ENCODE measurements at places on chromosomes 7 and 10.

- no peak for DNase-seq
These were observed 428.3 kb downstream of the TNS3 start for GRCh38 chr7:47153576-47153975.

- DNase-seq: no peak
These were observed 134.1 kb upstream of the KLF14 start for GRCh38 chr7:130868139-130868538.

DNA sequence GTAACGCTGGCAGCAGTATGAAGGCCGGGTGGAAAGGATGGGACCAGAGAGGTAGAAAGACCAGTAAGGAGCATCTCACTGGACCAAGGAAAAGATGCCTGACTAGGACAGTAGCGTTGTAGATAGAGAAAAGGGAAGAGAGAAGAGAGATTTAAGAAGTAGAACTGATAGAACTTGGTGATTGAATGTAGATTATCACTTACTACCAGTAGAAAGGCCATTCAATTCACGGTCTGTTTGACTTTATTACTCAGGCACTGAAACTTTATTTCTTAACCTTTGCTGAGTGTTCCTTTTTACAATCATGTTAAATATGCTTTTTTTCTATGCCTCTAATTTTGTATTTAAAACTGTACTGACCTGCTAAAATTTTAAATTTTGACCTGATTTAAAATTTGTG is 12.2 kb downstream of the MCU start:
- no peak for DNase-seq

GRCh38 chr10:113933894-113934532 is 79.6 kb downstream of the NHLRC2 start:
- no peak for DNase-seq

DNA sequence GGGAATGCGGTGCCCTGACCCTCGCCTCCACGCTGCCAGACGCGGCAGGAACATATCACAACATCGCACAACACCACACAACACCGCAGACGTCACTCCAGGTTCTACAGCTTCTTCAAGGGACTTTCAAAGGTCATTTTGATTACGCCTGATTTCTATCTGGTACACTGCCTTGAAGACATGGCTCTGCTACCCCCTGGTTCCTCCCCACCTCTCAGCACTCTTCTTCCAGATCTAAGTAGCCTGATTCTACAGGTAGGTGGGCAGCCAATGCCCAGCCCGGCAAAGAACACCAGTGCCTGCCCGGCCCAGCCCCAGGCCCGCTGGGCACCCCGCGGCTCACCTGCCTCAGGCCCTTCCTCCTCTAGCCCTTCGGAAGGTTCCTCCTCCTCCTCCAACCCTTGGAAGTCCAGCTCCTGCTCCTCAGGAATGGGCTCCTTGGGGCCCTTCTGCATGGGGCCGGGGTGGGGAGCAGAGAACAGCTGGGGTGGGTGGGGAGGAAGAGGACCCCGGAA is 8.4 kb downstream of the GIGYF1 start:
- no peak for DNase-seq

DNA sequence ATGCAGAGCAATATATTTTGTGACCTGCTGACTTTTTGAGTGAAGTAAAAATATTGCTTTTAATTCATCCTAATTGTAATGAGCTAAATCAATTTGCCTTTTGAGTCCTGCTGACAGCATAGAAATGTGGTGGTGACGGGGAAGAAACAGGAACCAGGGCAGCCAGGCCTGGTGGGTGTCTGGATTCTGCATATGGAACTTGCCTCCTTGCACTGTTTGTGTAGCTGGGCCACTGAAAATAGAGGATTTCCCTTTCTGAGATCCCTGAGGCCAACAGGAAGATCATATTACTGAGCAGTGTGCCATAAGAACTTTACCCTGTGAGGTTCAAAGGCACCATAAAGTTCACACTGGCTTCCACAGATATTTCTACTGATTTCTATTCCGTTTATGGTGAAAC is 488.4 kb upstream of the AKR1E2 start:
- DNase-seq: no peak

DNA sequence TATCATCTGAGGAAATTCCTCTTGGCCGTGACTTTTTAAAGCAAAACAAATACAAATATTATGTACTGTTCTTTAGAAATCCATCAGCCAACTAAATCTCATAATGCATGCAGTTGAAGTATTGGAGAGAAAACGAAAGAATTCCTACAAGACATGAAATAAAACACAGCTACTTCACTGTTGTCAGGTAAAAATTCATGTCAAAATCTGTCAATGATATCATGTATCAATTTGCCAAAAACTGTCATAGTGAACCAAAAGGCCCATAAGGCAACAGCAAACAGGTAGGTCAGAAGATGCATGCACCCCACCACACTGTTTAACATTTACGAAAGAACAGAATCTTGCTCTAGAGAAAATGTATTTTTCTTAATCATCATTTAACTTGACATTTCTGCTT is 2.3 kb downstream of the GPR22 start:
- DNase-seq: no peak

DNA sequence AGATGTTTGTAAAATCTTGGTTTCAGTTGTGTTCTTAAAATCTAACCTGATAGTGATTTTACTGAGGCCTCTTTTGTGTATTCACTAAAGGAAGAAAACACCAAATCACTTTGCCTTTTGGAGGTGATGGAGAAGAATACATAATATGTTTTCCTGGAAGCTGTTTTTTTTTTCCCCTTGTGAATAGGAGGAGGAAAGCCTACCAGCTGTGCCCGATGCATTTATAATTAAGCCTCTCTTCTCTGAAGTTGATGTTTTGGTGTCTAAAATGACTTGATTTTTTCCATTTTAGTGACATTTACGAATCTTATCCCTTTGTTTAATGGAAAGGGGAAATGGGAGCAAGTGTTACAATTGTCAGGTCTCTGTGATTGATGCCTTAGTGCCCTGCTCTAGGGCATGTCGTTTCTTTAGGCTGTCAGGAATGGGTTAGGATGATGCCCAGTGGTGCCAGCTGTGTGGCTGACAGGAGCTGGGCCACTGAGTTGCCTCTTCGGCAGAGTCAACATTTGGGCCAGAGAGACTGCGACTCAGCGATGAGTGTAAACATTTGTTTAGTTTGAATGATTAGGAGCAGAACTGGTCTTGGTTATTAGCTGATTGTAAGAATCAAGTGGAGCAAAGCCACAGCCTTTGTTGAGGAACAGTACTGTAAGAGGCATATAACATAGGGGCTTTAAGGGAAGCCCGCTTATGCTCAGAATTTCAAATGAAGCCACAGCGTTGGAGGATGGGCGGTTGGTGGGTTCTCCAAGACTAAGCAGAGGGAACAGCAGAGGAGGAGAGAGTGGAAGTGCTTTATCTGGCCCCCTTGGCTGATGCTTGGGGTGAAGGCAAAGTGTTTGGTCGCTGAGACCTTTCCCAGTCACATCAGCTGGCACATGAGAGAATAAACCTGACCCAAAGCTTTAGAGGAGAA is 81.6 kb downstream of the CDK14 start:
- DNase-seq: no peak

GRCh38 chr7:11706666-11707605 is 125.1 kb downstream of the THSD7A start:
- no peak for DNase-seq

GRCh38 chr10:27285093-27285492 is 44.5 kb upstream of the ACBD5 start:
- DNase-seq: no peak

DNA sequence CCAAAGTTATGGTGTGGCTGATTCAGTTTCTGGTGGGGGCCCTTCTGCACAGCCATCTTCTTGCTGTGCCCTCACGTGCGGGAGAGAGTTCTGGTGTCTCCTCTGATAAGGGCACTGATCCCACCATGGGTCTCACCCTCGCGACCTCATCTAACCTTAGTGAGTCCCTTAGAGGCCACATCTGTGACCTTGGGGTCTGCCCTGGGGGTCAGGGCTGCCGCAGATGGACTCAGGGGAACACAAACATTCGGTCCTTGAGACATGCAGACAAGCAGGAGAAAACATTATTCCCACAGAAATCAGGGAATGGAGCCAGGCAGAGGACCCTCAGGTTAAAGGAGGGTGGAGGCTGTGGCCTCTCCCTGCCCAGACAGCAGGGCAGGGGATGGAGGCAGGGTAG is 177.9 kb downstream of the DNAJB6 start:
- no peak for DNase-seq

- DNase-seq: no peak
These were observed 17.0 kb upstream of the PCBD1 start for GRCh38 chr10:70905071-70906021.

GRCh38 chr10:107059872-107060271 is 104.6 kb downstream of the SORCS1 start:
- DNase-seq: no peak

- DNase-seq: no peak
These were observed 90.7 kb downstream of the UNCX start for GRCh38 chr7:1323178-1324027.

GRCh38 chr10:121787169-121787568 is 140.7 kb downstream of the ATE1 start:
- no peak for DNase-seq

DNA sequence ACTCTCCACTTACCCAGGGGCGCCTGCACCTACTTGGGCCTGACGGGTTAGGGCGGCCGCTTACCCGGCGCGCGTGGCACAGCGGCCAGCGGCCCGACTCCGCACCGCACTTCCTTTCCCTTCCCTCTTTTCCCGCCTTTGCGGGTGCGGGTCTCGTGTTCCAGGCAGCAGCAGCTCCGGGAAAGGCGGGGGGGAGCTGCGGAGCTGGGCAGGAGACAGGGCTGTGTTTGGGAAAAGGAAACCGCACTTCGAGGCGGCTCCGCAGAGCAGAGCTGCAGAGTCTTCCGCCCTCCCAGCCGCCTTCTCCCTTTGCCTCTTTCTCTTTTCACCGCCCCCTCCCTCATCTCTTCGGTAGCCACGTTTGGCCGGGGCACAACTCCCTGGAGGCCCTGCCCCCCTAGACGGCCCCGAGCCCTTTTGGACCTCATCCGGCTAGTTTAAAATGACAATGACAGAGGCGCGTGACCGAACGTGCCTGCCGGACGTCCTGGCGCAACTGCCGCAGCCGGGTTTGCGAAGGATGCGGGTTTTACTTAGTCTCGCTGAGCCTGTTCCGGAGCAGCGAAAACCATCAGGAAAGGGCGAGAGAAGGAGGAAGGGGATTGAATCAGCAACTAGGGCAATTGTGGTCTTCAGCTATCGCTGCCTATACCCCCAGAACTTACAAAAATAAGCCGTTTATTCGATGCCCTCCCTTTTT is 7.9 kb upstream of the PAX2 start:
- no peak for DNase-seq

GRCh38 chr10:117353684-117354083 is 21.6 kb downstream of the PDZD8 start:
- DNase-seq: no peak

DNA sequence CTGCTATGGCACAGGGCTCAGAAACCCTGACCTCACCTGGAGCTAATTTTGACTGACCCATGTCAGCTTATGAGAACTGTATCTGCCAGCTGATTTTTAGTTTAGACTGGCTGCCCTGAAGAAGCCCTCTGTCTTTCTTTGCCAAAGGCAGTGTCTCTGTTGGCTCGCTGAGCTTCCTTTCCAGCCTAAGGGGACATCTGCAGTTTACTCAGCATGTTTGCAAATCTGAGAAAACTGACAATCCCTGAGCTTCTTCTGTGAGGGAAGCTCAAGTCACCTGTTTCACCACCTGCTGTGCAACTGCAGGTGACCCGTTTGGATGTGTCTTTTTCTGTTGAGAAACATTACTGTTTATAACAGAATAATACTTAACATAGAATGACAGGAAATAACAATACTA is 46.0 kb downstream of the PRKAR2B start:
- no peak for DNase-seq

- no peak for DNase-seq
These were observed 142.6 kb upstream of the CDC14C start for GRCh38 chr7:48781752-48782151.

GRCh38 chr7:30459591-30460245 is 18.9 kb downstream of the NOD1 start:
- no peak for DNase-seq

DNA sequence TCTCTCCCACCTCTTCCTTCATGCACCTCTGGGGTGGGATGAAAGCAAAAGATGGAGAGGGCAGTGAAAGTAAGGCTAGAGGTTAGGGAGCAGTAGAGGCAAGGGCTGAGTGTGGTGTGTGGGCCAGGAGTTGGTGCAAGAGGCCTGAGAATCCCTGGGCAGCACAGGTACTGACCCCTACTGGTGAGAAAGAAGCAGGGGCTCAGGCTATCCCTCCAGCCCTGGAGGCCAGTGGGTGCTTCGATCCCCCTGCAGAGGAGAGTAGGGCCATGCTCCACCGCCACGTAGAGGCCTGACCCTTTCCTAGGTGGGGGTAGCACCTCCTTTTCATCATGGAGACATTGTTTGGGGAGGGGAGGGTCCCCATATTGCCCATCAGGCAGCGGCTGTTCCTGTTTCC is 9.8 kb downstream of the CDHR1 start:
- DNase-seq: no peak

DNA sequence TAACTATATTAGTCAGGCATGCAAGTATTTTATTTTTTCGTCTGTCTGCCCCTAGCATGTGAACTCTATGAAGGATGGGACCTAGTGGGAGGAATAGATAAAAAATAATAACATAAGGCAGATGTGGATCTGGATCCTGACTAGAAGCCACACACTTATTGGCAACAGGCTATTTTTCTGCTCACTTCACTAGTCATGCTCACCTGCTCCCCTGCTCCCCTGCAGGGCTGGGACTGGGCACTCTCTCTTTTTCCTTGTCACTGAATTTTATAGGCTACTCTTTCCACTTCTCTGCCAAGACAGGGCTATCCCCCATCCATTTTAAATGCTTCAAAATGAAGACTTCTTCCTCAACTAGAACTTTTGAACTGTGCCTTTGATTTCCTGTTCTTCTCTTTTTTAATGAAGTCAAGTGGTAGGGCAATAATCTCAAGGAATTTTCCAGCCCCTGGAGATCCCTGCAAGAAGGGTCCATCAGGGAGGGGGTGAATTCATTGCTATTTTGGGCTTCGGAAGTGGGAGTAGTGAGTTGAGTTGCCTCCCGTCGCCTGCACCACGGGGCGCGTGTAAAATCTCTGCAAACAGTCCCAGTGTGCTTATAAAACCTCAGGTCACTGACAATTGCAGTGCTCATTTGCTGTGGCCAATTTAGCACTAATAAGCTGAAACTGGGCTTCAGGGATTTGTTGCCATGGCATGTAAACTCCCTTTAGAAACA is 156.7 kb upstream of the NPVF start:
- DNase-seq: no peak

- DNase-seq: no peak
These were observed 13.3 kb downstream of the ZNF804B start for GRCh38 chr7:88772776-88773175.

DNA sequence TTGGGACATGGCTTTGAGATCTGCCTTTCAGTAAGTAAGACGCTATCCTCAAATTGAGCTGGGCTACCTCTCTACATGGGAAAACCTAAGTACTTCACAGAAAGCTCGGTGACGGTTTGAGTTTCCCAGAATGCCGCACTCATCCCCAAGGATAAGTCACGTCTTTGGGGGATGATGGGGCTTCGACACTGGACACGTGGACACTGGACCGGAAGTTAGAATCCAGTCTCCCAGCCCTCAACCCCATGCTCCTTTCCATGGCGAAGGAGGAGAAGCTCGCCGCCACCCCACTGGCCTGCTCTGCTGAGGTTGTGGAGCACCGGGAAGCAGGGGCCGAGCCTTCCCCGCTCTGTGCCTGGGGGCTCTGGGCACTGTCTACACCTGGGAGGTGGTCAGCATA is 27.5 kb downstream of the PTPRE start:
- DNase-seq: no peak
